ENCODE measurements at places on chromosomes 11 and 22.

- no peak for DNase-seq
Observed at GRCh38 chr11:3052567-3052966, 4.7 kb downstream of the CARS1 start.

GRCh38 chr22:46104881-46105493 lies 45.3 kb upstream of the PPARA start:
- no peak for DNase-seq

GRCh38 chr11:122317305-122317704 lies 201.3 kb upstream of the BLID start:
- DNase-seq, result no peak

DNA sequence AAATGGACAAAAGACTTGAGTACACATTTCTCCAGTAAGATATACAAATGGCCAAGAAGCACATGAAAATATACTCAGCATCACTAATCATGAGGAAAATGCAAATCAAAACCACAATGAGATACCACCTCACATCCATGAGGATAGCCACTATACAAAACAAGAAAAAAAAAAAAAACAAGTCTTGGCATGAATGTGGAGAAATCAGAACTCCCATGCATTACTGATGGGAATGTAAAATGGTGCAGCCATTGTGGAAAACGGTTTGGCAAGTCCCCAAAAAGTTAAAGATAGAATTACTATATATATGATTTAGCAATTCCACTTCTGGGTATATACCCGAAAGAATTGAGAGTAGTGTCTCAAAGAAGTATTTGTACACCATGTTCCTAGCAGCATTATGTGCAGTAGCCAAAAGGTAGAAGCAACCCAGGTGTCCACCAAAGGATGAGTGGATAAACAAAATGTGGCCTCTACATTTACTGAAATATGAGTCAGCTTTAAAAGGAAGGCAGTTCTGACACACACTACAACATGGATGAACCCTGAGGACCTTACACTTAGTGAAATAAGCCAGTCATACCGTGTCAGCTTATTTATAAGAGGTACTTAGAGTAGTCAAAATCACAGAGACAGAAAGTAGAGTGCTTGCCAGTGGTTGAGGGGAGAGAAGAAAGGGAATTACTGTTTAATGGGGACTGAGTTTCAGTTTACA lies 146.3 kb downstream of the WNT7B start:
- no peak for DNase-seq

- DNase-seq, result no peak
Observed at GRCh38 chr11:102205805-102206204, 95.6 kb downstream of the YAP1 start.

GRCh38 chr22:50612528-50613221 lies 12.1 kb downstream of the MAPK8IP2 start:
- peak; percentile 89 for DNase-seq
